ENCODE measurements at places on chromosomes 1 and 21.

GRCh38 chr1:64046891-64047290 is 156.5 kb upstream of the UBE2U start:
- DNase-seq, result no peak

GRCh38 chr1:17851056-17851455 is 95.9 kb downstream of the ACTL8 start:
- DNase-seq, result no peak

GRCh38 chr1:203180611-203181330 is 5.1 kb upstream of the MYBPH start:
- no peak for DNase-seq

DNA sequence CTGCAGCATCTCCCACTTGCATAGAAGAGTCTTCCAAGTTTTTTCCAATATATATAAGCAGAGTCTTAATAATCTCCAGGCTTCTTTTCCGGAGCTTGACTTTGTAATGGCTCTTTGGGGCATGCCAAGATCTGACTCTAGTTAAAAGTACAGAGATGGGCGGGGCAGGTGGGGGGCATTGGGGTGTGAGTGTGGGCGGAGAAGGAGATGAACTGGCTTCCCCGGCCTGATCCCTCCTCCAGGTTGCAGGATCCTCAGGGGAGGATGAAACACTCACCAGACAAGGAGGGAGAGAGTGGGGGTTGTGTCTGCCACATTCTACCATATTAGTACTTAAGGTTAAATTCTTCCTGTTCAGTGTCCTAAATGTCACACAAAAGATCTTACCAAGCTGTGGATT is 23.0 kb downstream of the S100A10 start:
- no peak for DNase-seq

DNA sequence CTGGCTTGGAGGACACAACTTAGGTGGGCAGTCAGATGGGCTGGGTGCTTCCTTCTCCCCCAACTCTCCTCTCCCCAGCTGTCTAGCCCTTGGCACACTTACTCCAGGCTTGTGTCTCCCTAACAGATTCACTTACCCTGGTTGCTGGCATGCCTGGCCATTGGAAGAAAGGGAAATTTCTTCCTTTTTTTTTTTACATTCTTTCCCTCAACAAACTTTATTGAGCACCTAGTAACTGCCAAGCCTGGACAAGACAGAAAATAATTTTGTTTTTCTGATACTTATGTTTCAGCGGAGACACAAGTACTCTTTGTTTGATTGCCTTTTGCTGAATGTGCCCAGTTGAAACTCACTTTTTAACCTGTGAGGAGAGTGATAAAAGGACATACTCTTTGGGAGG is 144.3 kb upstream of the KCNJ6 start:
- DNase-seq, result no peak

GRCh38 chr1:28927266-28927647 is 12.9 kb downstream of the EPB41 start:
- no peak for DNase-seq

DNA sequence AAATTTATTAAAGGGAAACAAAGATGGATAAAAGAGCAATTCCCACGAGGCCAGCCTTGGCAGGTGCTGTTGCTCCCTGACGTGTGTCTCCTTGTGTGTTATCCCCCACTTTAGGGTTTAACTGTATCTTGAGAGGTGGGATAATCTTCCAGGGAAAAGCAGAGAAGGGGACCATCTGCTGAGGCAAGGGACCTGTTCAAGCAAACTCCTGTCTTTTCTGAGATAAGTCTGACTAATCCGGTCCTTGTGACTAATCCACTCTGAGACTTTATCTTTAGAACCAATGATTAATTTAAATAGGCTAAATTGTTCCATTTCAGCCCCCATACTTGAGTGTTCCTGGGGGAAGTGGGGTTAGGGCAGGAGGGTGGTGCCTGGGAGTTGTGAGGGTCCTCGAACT is 163.6 kb downstream of the CAMTA1 start:
- no peak for DNase-seq

GRCh38 chr1:38941527-38942019 is at the start of gene RHBDL2:
TSS of gene RHBDL2 (minus strand) at chr1:38941830. CDS start at chr1:38919212, 22,618 bp downstream.
- no peak for DNase-seq
